ENCODE measurements at places on chromosomes 7 and 10.

DNA sequence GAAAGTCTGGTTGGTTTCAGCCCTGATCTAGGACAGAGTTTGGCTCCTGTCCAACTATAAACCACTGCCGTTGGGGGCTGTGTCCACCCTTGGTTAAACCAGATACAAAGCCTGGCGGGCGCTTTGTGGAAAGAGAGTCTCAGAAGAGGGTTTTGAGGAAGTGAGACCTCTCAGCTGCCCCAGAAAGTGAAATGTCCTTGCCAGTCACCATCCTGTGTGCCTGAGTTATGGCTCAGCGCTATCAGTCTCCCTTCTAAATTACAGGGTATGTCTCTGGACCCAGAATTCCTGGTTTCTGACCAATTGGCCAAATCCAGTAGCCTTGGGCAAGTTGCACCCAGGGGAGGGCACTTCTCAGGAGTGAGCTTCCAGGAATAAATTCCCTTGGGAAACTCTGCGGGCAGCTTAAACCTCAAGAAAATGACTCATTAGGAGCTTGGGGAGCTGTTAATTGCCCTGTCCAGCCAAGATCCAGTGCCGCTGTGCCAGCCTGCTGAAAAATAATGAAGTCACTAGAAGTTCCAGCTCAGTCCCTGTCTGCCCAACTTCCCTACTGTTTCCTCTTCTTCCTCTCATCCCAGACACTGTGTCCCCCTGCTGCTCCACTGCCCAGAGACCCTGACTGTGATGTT is 66.7 kb upstream of the PDZD8 start:
- DNase-seq = no peak

- no peak for DNase-seq
Measured at GRCh38 chr10:87740254-87740655, 77.8 kb downstream of the ATAD1 start.

DNA sequence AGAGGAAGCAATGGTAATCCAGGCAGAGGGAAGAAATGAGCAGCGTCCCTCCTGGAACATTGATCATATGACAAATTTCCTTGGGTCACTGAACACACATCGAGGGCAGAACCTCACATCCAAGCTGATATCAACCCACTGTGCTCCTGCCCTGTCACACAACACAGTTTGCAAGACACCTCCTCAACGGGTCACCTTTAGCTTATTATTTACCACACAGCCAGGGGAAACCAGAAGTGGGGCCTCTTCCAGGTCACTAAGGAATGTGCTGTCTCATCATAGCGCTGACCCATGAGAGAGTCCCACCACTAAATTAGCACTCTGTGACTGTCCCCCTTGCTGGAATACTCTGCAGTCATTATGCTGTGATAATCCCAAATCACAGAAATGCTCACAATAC is 69.7 kb upstream of the PPP1R3C start:
- no peak for DNase-seq

DNA sequence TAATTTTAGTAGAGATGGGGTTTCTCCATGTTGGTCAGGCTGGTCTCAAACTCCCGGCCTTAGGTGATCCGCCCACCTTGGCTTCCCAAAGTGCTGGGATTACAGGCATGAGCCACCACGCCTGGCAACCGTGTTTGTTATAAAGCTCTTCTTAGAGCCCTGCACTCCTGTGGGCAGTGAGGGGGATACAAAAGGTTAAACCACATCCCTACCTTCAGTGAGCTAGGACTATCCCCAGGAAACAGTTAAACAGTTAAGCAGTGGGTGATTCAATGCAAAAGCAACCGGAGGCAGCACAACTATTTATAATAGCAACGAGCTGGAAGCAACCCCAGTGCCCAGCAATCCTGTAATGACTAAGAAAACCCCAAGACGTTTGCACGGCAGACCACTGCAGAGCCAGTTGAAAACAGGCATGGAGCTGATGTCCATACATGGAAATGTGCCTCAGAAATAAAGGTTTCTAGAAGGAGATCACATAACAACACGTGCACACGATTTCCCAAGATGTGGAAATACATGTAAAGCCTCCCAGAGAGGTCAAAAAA is 107.2 kb upstream of the LYZL2 start:
- DNase-seq = no peak

DNA sequence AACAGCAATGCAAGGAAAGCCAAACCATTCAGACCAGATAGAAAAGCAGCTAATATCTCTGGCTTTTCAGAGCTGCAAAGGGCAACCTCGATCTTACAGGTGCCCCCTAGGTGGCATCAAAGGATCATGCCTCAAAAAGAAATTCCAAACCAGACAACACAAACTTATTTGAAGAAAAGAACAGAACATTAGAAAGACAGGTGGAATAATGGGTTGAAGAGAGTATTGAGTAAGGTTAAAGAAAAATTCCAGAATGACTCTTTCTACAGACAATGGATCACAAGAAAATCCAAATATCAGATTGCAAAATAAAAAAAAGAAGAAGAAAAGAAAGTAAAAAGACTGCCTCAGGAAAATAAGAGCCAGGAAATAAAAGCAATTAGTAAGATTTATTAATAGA is 213.7 kb downstream of the ELMO1 start:
- DNase-seq = no peak

DNA sequence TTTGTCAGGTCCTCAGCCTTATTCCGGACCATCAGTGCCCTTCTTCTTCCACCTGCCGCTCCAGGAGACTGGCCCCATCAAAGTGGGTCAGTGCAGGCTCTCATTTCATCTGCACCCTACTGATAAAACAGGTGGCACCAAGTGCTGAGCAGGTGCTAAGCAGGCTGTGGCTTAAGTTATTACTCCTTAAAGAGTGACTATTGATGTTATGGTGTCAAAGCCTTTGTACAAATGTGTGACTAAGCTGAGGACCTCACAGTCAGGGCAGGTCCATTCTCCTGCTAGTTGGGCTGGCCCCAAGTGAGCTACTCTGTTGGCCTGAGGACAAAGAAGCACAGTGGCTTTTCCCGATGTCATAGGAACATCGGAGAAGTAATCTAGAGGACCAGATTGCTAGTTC is 11.2 kb upstream of the CALD1 start:
- no peak for DNase-seq

DNA sequence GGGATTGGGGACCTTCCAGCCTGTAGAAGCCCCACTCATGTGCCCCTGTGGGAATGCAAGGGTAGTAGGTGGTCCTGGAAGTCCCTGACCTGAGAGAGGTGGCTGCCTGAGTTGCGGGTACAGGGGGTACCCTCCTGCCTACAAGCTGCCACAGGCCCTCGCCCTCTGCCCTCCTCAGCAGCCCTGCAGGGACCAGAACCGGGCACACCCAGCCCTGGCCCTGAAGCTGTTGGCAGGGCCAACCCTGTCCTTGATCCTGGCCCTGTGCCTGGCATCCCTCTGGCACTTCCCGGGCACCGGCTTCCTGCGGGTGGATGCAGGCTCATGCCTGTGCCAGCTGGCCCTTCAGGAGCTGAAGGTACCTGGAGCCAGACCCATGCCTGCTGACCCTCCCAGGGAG is 54.9 kb upstream of the ELN start:
- DNase-seq = no peak

DNA sequence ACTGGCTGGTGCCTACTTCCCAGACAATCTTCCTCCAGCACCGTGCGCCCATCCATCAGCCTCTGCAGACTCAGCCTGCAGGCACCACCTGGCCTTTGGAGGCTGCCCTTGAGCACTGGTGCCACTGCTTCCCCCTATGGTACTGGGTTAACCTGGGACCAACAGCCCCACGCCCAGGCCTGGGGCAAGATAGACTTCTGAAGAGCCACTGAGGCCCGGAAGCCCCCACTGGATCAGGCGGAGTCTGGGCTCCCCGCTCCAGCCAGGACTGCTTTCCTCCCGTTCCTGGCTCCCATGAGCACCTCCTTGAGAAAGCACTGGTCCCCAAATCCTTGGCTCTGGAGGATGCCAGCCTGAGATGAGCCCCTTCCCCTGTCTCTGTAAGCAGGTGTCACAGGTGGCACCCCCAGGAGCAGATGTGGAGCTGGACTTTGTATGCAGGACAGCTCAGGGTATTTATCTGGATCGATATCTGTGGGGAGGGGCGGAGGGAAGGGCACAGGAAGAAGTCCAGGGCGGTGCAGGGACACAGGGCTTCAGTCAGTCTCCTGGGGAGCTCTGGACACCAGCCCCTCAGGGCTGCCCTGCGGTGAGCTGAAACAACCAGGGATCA is 206.5 kb upstream of the PPP2R2D start:
- DNase-seq = no peak

DNA sequence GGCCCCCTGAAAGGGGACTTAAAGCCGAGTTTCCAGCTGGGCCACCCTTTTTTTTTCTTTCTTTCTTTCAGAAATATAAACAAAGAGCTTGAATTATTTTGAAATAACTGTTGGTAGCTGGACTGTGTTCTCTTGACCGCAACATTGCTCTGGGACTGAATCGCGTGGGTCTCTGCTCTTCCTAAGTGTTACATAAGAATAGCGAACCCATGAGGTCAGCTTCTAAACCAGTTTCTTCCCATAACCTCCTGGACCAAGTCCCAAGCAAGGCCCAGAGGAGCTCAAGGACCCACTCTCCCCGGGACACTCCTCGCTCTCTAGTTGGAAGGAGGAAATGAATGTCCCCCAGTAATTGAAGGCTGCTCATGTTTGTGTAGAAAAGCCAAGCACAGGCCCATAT is 91.1 kb downstream of the CXCL12 start:
- no peak for DNase-seq

- DNase-seq = no peak
Measured at GRCh38 chr10:17785276-17785930, 23.7 kb upstream of the MRC1 start.

- no peak for DNase-seq
Measured at GRCh38 chr10:70474780-70475179, 3.8 kb upstream of the PALD1 start.

GRCh38 chr10:75679536-75679935 is 248.1 kb downstream of the LRMDA start:
- no peak for DNase-seq

DNA sequence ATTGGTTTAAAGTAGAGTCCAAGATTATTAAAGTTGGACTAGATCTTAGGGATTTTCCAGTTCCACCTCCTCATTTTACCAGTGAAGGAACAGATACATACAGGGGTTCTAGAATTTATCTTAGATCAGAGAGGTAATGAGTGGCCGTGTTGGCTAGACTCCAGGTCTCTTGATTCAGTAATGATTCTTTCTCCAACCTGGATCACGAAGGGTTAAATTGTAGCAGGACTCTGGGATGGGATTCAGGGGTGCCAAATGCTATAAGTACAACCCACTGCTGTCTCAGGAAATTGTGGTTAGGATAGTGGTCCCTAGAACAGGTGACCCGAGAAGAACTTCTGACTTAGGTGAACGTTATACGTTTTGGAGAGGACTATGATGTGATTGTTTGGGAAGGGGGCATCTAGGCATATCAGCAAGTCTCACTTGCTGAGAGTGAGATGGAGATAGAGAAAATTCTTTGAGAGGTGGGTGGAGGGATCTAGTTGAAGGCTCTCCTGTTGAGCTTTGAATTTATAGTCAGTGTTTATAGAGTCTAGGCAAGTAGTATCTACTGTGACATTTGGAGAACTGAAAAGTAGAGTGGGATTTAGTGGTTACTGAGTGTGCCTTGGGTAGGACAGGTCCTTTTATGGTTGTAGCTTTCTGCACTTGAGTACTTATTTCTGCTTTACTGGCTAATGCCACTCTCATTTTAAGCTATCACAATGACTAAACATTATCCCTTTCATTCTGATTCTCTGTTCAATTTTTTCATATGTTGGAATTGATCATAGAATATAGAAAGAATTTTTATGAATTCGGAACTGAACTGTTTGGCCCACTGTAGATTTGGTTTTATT is 58.3 kb downstream of the ST7 start:
- no peak for DNase-seq

DNA sequence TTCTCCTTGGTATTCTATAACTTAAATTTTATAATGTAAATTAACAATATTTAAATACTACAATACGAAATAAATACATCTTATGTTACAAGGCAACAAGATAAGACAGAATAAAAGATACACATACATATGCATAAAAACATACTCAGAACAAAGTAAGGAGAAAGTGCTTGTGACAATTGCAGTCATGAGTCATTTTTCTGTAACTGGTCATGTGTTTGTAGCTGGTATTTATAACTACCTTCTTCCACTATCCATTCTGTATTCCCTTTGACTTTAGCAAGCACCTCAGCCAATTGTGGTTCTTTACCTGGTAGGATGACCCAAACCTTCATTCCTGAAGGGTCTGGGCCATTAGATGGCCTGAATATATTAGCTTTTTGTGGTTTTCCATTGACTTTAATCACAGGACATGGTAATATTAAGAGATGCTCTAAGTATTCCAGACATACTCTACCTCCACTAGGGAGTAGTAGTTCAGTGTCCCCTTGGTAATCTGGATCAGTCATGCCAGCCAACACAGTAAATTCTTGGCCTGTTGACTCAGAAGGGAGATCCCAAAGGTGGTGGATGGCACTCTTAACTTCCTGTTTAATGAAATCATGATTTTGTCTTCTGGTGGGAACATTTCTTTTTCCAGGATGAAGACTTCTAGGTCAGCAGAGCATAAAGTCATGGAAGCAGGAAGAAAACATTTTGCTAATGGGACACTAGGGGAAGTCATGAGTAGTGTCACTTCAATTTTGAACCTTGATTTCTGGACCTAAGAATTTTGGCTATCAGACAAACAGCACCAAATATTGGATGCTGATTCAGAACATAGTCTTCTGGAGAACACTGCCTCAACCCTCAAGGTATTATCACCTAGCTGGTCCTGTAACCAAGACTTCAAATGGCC is 733.7 kb upstream of the IGFBP3 start:
- DNase-seq = no peak

GRCh38 chr10:5895804-5896203 is 5.8 kb downstream of the FBH1 start:
- no peak for DNase-seq

- DNase-seq = no peak
Measured at GRCh38 chr10:66811211-66811610, 114.6 kb upstream of the LRRTM3 start.

- peak; percentile 56 for DNase-seq
Measured at GRCh38 chr7:150778738-150779301, 21.3 kb downstream of the TMEM176B start.

GRCh38 chr7:21763818-21764217 is 181.9 kb downstream of the CDCA7L start:
- DNase-seq = no peak

DNA sequence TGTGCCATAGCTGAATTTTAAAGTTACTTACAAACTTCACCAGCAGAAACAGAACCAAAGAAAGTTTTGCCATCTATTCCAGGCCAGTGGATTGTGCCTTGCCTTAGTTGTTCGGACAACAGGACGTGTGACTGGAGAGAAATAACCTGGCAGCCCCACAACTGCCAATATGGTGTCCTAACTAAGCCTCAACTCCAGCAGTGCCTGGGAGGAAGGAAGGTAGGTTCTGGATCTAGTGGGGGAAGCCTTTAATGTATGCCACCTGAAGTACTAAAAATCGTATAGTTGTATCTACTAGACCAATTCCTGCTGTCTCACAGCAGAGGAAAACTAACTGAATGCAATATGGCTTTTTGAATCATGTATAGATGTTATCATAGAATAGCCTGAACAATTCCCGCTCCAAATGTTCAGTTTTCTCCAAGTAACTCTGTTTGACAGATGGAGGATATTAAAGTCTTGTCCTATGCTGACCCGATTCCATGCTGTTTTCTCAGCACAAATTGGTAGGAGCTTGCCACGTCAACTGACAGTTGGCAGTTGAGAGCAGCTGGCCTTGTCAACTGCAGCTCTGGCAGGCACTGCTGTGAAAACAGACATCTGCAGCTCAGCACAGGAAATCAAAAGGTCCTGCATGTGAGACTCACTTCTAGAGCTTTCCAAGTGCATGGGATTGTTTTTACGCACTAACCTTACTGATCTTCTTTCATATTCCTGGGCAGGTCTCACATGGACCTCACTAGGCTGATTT is 84.5 kb upstream of the WNT16 start:
- DNase-seq = no peak

- DNase-seq = no peak
Measured at GRCh38 chr10:105734479-105734878, 1093.4 kb downstream of the SORCS3 start.

GRCh38 chr7:65264258-65264657 is 109.4 kb upstream of the ZNF92 start:
- DNase-seq = no peak

All from nucleus accumbens (tissue), 56 donors.